ENCODE measurements at places on chromosomes 4 and X.

DNA sequence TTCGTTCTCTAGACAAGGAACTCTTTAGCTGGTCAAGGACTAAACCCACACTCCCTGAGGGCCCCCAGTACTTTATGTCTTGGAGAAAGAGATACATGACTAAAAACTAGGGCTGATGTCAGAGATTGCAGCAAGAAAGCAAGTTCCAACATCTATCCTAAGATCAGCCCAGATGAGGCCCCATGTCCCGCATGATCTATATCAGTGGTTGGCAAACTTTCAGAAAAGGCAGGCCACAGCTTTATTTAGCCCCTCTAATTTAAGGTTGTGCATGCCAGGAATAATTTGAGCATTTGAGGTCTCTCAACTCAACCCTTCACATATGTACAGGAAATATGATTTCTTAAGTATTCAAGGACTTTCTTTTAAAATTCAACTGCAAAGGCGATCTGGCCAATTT lies 44.1 kb upstream of the FRMD7 start:
- DNase-seq: no peak

GRCh38 chr4:153472122-153473037 lies 6.2 kb downstream of the TMEM131L start:
- DNase-seq: no peak

- DNase-seq: no peak
Measured at GRCh38 chr4:171017593-171017992, 795.6 kb upstream of the GALNTL6 start.

DNA sequence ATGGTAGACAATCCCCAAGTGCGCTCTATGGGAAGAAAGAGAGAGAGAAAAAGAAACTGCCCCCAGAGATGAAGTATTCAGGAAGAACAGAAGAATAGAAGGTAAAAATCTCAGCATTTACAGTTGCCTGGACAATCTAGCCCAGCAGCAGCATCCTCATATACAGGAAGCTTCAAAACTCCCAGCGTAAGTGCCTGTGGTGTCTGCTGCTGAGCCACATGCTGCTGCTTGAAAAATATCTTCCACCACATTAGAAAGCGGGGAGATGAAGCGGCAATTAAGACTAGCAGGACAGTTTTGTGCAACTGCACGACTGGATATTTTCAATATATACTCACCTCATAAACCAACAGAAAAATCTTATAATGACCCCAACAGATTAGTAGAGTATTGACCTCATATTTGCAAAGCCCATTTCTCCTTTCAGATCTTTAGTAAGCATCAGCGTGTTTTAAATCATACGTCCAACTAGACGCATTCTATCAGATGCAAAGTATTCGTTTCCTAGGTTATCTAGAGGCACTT lies 972.0 kb upstream of the TENM3 start:
- no peak for DNase-seq

GRCh38 chrX:15398874-15399273 lies 14.7 kb upstream of the VEGFD start:
- DNase-seq: no peak

Measured in stimulated activated CD8-positive, alpha-beta memory T cell treated with anti-CD3 and anti-CD28 coated beads, Interleukin-7, amount 100 ng/mL, for 1 hour (primary cell).